Fibroblast of lung (primary cell): ENCODE measurements at places on chromosomes 16 and 17. TPM values are rescaled to one million over a fixed set of nuclear protein-coding genes. Genes with fewer than 3 reads are reported as not detected.
A peak's percentile ranks its signal among the peaks of the same experiment; 100 is the strongest.

DNA sequence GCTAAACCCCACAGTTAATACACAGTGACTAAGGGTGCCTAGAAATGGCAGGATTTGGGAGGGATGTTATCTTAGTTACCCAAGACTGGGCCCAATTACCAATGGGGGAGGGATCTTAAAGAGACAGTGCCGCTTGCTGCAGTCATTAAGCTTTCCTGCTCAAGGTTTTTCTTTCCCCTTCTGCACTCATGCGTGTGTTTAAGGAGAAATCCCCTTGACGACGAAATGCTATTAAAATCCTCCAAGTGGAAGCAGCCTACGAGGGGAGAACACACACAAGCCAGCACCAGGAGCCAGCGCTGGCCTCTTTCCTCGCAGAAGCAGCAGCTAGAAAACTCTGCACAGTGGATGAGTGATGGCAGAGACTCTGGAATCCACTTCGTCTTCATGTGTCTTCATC, 22.0 kb downstream of the SALL1 start:
- peak; percentile 7 for DNase-seq

DNA sequence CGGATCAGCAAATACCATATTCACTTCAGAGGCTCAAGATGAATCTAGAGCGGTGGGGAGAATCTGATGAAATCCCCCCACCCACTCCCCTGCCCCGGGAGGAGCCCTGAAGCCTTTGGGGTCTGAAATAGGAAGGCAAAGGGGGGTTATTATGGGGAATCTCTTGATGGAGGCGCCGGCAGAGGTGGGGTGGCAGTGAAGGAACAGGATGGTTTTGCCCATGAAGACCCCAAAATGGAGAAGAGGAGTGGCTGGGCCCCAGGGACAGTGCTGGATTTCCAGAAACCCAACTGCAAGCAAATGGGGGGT, 637 bp downstream of the WNT3 start:
- no peak for DNase-seq

GRCh38 chr17:82310877-82311276, 6.5 kb downstream of the CD7 start:
- DNase-seq = no peak

Gene ZDHHC1
- total RNA-seq = 4.4 and 6.4 TPM in 2 replicates

- no peak for DNase-seq
Observed at GRCh38 chr17:32622540-32622939, 135.7 kb downstream of the CDK5R1 start.

GRCh38 chr17:33595828-33596227, 302.7 kb upstream of the ASIC2 start:
- no peak for DNase-seq

DNA sequence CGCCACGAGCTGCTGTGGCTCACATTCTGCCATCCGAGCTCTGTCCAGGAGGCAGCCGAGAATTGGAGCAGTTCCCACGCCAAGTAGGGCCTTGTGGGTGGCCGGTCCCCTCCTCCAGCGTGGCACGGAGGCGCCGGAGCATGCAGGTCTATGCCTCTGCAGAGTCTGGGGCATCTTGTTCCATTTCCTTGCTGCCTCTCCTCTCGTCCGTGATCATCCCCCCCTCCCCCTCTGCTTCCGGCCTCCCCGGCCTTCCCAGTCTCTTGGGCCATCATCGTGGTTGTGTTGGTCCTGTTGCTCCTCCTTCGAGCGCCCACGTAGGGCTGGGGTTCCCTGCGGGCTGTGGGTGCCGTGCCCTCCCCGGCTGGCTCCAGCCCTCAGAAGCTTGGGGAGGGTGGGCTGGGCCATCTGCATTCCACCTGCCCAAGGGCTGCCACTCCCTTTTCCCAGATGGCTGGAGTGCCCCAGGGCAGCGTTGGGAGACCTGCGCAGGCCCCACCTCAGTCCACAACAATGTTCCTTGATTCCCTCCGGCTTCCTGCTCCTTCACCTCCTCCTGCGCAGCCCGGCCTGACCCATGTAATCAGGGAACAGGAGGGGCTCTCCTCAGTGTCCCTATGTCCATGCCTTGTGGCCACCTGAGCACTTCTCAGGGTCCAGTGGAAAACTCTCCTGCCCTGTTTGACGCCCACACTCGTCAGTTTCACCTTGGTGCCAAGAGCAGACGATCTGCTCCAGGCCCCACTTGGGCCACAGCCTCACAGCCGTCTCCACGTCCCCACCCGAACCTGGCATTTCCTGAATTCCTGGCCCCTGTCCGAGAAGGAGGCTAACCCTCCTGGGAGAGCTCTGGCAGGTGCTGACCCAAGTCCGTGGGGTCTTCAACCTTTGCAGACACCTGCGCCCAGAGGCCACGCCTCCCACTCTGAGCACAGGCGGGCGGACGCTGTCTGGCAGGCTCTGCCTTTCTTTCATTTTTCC, 37.1 kb downstream of the BAIAP2 start:
- no peak for DNase-seq

GRCh38 chr16:14344292-14344691, 273.2 kb downstream of the MRTFB start:
- no peak for DNase-seq

Gene FAM83G
- total RNA-seq = 4.9 and 6.3 TPM in 2 replicates

DNA sequence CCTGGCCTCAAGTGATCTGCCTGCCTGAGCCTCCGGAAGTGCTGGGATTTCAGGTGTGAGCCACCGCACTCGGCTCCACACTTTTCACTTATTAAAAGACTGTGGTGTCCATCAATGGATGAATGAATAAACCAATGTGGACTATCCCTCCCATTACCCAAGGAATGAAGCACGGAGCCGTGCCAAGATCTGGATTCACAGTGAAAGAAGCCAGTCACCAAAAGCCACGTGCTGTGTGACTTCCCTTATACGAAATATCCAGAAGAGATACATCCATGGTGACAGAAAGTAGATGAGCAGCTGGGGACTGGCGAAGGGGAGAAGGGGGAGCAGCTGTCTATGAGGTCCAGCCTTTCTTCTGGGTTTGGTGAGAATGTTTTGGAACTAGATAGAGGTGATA, 48.2 kb upstream of the STH start:
- no peak for DNase-seq

Gene ABCC12
- not detected in 2 replicates for total RNA-seq

DNA sequence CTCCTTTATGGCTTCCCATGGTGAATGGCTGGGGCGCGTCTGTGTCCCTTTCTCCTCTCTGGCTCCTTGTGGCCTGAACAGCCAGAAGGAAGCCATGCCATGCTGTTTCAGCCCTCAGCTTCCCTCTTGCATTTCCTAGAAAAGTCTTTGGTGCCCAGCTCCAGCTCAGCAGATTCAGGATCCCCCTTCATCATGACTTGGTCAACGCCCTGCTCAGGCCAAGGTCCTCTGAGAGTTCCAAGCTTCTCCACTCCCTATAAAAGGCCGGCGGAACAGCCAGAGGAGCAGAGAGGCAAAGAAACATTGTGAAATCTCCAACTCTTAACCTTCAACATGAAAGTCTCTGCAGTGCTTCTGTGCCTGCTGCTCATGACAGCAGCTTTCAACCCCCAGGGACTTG, at the start of gene CCL13:
Gene CCL13 (plus strand): TSS at position 287 of the 400 bp plus-strand sequence. CDS start 47 bp downstream, at position 334.
- no peak for DNase-seq

Gene CTRL
- total RNA-seq = 0.26 and 0.33 TPM in 2 replicates

GRCh38 chr17:29178750-29179231, 1.4 kb downstream of the MYO18A start:
- no peak for DNase-seq

DNA sequence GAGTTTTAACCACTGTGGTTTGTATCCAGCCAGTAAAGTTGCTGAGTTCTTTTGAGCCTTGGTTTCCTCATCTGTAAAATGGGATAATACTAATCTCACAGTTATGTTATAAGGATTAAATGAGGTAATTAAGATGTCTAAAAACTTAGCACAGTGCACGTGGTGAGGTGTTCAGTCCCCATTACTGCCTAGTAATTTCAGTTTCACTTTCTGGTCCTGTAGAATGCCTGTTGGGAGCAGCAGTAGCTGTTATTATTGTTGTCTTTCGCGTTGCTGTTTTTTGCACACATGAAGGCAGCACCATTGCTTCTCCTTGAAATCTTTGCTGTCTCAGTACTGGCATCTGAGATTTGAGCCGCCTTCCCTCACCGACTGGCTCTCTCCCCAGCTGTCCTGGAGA, 182.4 kb downstream of the DNAH9 start:
- DNase-seq = no peak

GRCh38 chr16:17784073-17784472, 313.3 kb upstream of the XYLT1 start:
- peak; percentile 67 for DNase-seq

GRCh38 chr17:10233161-10233560, 34.8 kb upstream of the GAS7 start:
- no peak for DNase-seq

DNA sequence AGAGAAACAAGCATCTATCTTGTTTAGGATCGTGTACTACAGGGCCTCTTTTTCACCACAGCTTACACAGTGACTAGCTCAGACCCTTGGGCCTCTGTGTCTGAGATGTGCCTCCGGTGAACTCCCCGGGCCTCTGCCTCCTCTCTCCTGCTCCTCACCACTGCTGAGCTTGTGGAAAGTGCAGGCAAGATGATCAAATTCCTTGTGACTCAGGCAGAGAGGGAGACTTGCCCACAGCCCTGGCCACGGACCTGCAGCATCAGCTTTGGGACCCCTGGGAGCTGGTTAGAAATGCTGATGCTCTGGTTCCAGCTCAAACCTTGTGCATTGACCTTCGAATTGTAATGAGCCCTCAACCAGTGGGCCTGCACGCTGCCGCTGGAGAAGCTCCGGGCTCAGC, 79.8 kb downstream of the ZDHHC7 start:
- no peak for DNase-seq

Gene CLDN7
- total RNA-seq = 2.6 and 17.2 TPM in 2 replicates

Gene TBC1D28
- not detected in 2 replicates for total RNA-seq

GRCh38 chr16:46627746-46628145, 6.6 kb upstream of the SHCBP1 start:
- no peak for DNase-seq

Gene TLCD2
- total RNA-seq = 5.1 and 9.7 TPM in 2 replicates

GRCh38 chr16:81482329-81483063, 37.9 kb downstream of the CMIP start:
- DNase-seq = no peak

Gene KRT12
- not detected in 2 replicates for total RNA-seq

GRCh38 chr16:84495506-84495905, 9.0 kb downstream of the MEAK7 start:
- no peak for DNase-seq

DNA sequence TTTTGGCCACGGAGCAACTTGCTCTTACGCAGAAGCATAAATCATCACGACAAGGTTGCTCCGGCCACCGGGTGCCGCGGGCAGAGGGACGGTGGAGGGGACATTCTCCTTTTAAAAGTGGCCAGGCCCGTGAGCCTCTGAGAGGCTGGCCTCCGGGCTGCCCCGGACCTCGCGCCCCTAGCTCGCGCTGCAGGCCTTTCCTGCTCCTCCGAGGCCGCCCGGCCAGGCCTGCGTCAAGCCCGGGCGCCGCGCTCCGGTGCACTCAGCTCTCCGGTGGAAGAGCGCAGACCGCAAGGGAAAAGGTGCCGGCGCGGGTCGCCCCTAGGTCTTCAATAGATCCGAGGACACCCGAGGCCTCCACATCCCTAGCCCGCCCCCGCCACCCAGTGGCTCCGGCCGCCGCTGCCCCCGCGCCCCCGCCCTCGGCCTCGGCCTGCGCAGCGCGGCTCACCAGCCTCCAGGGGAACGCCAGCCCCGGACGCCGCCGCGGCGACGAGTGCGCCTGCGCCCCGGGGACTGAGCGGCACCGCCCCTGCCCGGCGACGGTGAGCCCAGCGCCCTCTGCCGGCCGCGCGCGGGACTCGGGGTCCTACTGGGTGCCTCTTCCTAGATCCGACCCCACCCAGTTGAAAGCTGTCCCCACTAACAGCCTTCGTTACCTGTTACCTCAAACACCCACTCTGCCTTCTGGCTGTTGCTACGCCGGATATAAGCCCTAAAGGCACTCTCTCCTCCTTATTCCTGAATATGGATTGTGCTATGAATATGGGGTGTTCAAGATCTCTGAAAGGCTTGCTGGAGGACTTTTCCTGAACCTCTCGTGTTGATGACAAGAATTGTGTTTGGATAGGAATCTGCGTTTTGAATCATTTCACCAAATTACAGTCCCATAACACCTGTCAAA, at the start of gene LYRM9:
Gene LYRM9 (minus strand): TSS at position 500 of the 904 bp plus-strand sequence. CDS start 10,671 bp downstream, outside the sequence.
- DNase-seq = peak; percentile 83

GRCh38 chr16:47470810-47471209, 9.7 kb downstream of the PHKB start:
- no peak for DNase-seq

Gene NXPH3
- total RNA-seq = 0.66 and 0.77 TPM in 2 replicates

Gene ZNF764
- total RNA-seq = 3.1 TPM in 2 replicates

- peak; percentile 91 for DNase-seq
Observed at GRCh38 chr17:2090804-2091534, 36.1 kb downstream of the HIC1 start.

DNA sequence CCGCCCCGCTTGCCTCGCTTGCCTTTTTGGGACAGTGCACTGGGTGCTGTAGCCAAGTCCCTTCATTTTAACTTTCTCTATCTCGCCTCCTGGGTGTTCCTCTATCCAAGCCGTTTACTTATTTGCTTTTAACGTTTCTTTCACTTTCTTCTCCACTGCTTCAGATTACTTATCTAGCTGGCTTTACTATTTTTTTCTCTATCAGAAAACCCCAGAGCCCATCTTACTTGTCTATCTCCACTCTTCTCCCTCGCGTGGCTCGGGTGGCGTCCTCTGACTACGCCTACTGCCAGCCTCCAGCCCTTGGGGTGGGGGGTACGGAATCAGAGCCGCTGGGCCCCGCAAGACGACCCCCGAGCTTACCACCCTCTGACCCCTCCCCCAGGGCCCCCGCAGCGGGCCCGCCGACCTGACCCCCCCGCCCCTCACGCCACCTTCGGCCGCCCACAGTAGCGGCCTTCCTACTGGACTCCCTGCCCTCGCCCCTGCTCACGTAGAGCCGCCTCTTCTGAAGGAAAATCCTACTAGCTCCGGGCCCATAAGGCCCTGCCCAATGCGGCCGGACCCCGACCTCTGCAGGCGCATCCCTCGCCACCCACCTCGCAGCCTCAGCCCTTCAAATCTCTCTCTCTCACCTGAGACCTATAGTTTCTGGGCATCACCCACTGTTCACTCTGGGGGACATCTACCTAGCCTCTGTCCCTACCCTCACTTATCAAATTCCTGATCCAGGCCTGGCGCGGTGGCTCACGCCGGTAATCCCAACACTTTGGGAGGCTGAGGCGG, 1.0 kb upstream of the SLC12A4 start:
- DNase-seq = no peak

GRCh38 chr16:533391-534123, 6.0 kb downstream of the CAPN15 start:
- DNase-seq = no peak

GRCh38 chr17:21677911-21678310, 14.4 kb upstream of the KCNJ18 start:
- DNase-seq = no peak

GRCh38 chr17:51155416-51155815, 2.1 kb downstream of the NME1 start:
- DNase-seq = no peak

Gene RPH3AL
- total RNA-seq = 2.1 and 3.0 TPM in 2 replicates

Gene KCNJ12
- total RNA-seq = 0.66 and 1.5 TPM in 2 replicates

Gene GDPD3
- 1.0 and 1.2 TPM in 2 replicates for total RNA-seq

Gene GNGT2
- total RNA-seq = not detected in 2 replicates

GRCh38 chr17:79220201-79220712, 145.6 kb downstream of the ENGASE start:
- no peak for DNase-seq
